ENCODE measurements at places on chromosomes 1 and 21.

GRCh38 chr21:44713130-44713529, 1.8 kb upstream of the TSPEAR start:
- no peak for DNase-seq

DNA sequence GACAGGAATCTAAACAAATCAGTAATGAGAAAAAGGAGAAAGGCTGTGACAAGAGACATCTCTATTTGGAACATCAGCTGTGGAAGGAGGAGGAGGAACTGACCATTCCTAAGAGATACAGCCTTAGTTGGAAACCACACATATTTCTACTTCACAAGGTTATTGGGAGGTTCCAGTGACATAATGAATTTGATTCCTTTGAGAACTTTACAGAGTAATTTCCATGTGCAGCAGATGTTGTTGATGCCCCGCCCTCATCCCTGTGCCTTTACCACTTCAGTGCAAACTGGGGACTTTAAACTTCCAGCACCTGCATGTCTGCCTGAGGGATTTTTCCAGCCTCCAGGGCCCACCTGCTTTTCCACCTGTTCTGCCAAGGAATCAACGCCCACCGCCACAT, 9.3 kb upstream of the ST6GALNAC5 start:
- DNase-seq: no peak

DNA sequence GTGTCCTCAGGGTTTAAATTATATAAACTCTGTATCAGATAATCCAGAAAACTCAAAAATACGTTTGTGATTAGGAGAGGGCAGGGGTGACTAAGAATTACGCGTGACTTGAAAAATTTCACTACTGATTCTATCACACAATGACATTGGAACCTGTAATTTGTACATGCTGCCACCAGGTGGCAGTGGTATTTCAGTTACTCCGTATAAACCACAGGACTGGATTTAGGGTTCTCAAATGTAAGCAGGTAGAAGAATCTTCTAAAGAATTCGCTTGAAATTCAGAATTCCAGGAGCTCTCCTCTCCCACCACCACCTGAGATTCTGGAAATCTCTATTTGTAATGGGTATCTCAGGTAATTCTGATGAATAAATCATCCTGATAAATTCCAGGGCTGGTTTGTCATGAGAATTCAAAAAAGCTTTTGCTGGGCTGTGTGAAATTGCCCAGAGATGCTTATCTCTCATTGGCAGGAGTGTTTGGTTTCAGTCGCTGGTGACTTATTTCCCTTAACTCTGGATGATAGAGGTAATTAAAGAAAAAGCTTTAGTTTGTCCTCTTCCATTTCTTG, 1.7 kb upstream of the KRTAP7-1 start:
- peak; percentile 59 for DNase-seq

GRCh38 chr1:168081373-168082007, 55.2 kb downstream of the GPR161 start:
- DNase-seq: no peak

- DNase-seq: no peak
These were observed 9.1 kb downstream of the CELA2A start for GRCh38 chr1:15465674-15466073.

All from CD4-positive, alpha-beta T cell treated with Interleukin-17A for 4 hours (primary cell).